Esophagus mucosa (tissue), 1 donor: ENCODE measurements at places on chromosomes 7 and 10. TPM values are rescaled to one million over a fixed set of nuclear protein-coding genes. Genes with fewer than 3 reads are reported as not detected.

Gene RPA3
- 28.5 TPM for total RNA-seq

DNA sequence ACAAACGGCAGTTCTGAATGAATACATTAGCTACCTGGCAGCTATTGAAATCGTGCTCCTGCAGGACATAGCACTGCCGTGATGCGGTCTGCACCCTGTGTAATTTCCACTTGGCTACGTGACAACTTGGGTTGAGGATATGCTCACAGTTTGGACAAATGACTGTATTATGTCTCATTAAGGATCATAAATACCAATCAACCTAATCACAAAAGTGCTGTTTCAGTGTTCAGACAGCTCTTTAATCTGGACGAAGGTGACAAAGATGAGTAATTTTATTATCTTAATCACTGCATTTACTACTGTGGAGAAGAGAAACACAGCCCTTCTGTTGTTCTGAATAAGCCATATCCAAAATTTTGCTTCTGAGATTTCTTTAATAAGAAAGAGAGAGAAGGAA, 210.8 kb upstream of the PFKP start:
- ATAC-seq, result no peak

GRCh38 chr10:121661451-121661851, 63.2 kb upstream of the FGFR2 start:
- no peak for ATAC-seq

Gene SCART1
- total RNA-seq, result 0.56 TPM

DNA sequence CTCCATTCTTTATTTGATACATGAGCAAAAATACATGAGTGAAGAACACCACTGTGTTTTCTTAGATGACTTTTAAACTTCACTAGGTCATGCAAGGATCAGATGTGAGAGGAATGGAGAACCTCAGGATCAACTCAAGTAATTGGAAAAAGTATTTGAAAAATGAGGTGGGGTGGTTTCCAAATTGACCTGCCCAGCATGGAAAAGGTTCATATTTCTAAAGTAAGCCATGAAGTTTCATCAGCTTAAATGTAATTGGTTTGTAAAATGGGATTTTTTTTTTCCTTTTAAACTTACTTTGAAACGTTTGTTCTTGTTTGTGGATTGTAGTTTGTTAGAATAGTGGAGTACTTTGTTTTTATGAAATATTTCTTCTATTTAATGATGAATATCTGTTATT, 134.8 kb downstream of the MLLT10 start:
- ATAC-seq, result no peak

GRCh38 chr10:70838270-70838805, 22.6 kb downstream of the SGPL1 start:
- ATAC-seq, result no peak
